ENCODE measurements at places on chromosomes 13 and 19.

DNA sequence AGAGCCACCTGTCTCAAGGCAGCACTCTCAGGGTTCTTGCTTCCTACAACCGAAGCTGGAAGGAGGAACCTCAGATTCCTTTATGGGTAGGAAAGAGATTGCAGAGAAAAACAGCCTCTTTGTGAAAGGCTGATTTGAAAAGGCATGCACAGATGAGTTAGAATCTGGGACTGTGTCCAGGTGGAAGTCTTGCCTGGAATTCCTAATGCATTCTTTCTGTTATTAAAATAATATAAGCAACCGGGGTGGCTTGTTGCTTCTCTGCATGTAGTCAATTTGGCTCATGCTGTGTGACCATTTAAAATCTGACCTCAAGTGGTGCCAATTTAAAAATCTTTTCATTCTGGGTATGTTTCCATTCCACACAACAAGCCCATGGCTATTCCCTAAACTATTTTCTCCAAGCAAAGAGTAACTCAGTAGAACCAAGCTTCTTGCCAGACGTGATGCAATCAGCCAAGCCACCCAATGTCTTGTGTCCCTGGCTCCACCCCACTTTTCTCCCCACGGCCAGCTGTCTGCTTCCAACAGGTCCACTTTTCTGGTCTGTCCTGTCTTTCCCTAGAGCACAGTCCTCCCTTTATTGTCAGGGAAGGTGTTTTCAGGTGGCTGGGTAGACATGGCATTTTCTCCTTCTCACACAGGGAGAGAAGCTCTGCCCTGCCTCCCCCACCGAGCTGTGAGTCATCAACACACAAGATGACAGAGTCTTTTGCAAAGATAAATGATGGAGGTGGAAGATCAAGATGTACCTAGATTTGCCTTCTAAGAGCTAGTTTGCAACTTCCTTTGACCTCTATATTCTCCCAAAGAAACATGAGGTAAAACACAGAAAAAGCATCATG lies 394.3 kb downstream of the FOXO1 start:
- DNase-seq, result peak; percentile 65

GRCh38 chr13:92187378-92187989 lies 789.1 kb downstream of the GPC5 start:
- peak; percentile 17 for DNase-seq

DNA sequence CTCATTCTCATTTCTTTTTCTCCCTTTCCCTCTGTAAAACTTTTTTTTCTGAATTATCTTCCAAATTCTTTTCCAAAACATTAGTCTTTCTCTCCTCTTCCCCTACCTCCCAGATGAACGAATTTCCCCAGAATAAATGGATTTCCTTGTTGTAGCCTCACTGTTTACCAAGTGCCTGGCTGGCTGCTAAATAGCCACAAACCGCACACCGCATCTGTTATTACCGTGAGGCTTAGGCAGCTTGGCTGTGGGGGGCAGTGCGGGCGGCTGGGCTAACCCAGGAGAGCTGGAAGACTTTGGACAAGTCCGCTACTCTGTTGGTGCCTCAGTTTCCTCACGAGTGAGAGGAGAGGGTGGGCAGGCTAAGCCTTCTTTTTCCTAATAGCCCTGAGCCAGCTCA lies 10.7 kb downstream of the IL17D start:
- DNase-seq, result no peak

- peak; percentile 30 for DNase-seq
Observed at GRCh38 chr13:42394711-42395085, 122.7 kb downstream of the AKAP11 start.

GRCh38 chr19:47854459-47854858 lies 4.6 kb upstream of the TPRX2 start:
- DNase-seq, result no peak

GRCh38 chr19:7326105-7326877 lies 22.4 kb upstream of the ARHGEF18 start:
- DNase-seq, result peak; percentile 51

GRCh38 chr13:67635754-67636153 lies 405.6 kb upstream of the PCDH9 start:
- DNase-seq, result no peak

GRCh38 chr13:48265217-48265815 lies 32.3 kb downstream of the ITM2B start:
- peak; percentile 24 for DNase-seq

DNA sequence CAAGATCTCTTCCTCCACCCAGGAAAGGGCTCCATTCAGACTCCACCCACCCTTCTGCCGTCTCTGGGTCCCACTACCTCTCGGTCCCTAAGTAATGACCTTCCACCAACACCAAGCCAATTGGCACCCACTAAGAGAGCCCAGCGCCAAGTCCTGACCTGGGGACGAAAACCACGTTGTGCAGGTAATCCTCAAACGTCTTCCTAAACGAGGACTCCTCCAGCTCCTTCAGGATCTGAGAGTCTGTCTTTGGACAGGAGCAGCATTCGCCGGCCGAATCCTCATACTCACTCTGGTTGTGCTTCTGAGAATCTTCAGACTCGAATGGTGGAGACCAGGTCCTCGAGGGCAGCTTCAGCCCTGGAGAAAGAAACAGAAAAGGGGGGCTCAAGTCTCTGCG lies 83.1 kb downstream of the ZNF557 start:
- DNase-seq, result no peak

DNA sequence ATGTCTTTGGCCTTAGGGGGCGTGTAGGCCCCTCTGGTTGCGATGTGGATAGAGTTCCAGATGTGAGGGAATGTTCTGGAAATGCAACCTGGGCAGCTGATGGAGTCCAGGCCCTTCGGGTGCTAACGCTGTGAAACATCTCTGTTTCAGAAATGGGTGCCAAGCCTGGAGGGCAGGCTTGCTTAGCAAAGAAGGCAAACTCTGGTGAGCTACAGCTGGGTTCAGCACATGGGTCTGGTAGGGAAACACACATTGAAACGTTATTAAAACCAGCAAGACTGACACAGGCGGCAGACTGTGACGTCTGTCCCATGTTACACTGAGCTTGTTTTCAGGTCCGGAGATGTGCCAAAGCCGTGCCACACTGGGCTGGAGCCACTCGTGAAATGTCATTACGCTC lies 8.6 kb upstream of the CDC16 start:
- DNase-seq, result no peak

- DNase-seq, result no peak
Observed at GRCh38 chr19:18903156-18904037, 7.4 kb upstream of the CERS1 start.

- DNase-seq, result no peak
Observed at GRCh38 chr13:23695196-23695595, 125.0 kb downstream of the TNFRSF19 start.

DNA sequence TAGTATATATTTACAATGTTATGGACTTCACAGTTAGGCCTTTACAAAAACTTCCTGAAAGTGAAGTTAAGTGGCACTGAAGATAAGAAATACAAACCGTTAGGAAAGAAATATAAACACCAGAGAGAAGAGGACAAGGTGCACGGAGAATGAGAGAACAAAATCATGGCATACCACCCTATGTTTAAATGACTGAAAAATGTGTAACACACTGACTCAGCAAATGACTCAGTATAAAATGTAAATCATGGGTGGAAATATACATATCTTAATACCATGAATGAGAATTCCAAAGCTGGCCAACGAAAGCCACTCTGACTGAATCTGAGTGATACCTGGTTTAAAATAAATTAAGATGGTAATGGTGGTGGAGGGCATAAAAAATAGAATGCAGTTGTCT lies 260.8 kb downstream of the DNAJC15 start:
- no peak for DNase-seq

DNA sequence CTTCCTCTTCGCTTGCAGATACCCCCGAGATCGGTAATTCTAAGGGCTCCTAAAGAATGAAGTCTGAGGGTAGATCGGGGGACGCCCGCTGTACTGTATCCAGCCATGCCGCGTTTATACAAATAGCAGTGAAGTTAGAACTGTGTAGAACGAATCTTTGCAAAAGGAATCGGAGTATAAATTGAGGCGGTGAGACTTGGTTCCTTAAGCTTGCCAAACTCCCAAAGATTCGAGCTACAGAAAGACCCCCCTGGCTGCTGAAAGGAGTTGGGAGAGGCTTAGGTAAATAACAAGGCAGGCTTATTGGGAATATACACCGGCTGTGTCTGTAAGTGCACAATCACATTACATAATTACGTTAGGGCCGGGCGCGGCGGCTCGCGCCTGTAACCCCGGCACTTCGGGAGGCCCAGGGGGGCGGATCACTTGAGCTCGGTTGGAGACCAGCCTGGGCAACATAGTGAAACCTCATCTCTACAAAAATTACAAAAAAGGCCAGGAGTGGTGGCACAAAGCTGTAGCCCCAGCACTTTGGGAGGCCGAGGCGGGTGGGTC lies 12.2 kb downstream of the TMEM160 start:
- DNase-seq, result no peak

- DNase-seq, result no peak
Observed at GRCh38 chr19:3855320-3855719, 13.5 kb downstream of the ZFR2 start.

GRCh38 chr19:2026770-2027169 lies 11.3 kb upstream of the BTBD2 start:
- DNase-seq, result no peak

GRCh38 chr13:19818223-19818842 lies 35.6 kb upstream of the PSPC1 start:
- DNase-seq, result peak; percentile 19

DNA sequence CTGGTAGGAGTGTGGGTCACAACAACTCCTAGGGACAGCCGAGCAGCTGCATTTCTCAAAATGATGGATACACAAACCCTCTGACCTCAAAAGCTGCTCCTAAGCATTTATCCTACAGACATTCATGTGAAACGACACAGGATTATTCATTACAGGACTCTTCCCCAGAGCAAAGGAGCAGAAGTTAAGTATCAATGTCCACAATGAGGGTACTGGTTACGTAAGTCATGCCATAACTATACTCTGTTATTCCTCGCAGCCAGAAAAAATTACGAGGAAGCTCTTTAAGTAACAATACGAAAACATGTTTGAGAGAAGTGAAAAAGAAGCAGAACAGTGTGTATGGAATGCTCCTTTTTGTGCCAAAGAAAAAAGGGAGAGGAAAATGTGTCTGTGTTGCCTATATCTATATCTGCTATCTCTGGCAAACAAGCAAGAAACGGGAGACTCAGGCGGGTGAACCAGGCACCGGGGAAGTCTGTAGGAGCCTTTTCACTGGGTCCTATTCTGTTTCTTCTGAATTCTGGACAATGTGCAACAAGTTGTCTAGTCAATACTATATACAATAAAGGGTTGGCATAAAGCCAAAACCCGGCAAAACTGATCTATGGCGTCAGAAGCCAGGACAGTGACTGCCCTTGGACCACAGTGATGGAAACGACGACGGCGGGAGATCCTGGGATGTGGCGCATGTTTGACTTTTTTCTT lies 1.3 kb downstream of the ISOC2 start:
- DNase-seq, result no peak

All from stimulated activated CD4-positive, alpha-beta T cell treated with anti-CD3 and anti-CD28 coated beads, Interleukin-4, amount 100 ng/mL, for 24 hours (primary cell).